ENCODE measurements at places on chromosomes 5 and 9.

- H3K27ac ChIP-seq, result no peak overlapping the region
- no peak overlapping the region for H3K4me3 ChIP-seq
- H3K36me3 ChIP-seq, result no peaks in the 10 kb centered on the region
- H3K27me3 ChIP-seq, result no peaks in the 10 kb centered on the region
Measured at GRCh38 chr9:74035786-74036185, 461.3 kb upstream of the RORB start.

- H3K27me3 ChIP-seq, result no peaks in the 10 kb centered on the region
- no peak overlapping the region for H3K27ac ChIP-seq
- H3K36me3 ChIP-seq, result no peaks in the 10 kb centered on the region
- no peak for DNase-seq
Measured at GRCh38 chr9:71897577-71897976, 13.4 kb downstream of the ABHD17B start.

DNA sequence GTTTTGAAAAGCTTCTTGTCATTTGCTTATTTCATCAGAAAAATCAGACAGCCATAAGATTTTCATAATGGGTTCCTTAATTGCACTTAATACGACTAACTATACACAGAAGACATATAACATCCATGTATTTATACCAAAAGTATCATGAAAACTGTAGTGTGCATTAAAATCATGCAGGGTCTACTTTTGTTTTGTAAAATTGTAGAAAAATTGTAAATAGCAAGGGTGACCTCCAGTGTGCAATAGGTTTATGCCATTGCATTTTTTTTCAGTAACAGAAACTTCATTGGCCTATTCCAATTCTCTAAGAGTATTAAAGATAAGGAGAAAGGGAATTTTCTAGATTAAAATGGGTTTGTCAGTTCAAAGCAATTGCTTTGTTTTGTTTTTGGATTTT is 307.6 kb downstream of the KIAA0825 start:
- H3K36me3 ChIP-seq, result no peaks in the 10 kb centered on the region
- H3K27ac ChIP-seq, result no peak overlapping the region
- H3K4me1 ChIP-seq, result peaks cover 17% of the 10 kb centered on the region
- no peak for DNase-seq
- no peaks in the 10 kb centered on the region for H3K27me3 ChIP-seq

DNA sequence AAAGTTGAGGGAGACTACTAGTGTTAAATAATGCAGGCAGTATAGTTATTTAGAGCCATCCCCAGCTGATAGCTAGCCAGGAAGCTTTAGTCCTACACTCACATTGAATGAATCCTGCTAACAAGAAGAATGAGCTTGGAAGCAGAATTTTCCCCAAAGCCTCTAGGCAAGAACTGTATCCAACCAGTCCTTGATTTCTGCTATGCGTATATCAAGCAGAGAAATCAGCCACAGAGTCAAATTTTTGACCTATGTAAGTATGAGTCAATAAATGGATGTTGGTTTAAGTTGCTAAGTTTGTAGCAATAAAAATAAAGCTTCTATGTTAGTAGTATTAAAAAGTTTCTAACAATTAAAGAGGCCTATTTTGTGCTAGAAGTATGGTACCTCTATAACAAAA is 672.1 kb upstream of the CHD1 start:
- H3K4me1 ChIP-seq, result no peaks in the 10 kb centered on the region
- DNase-seq, result peak; percentile 55
- H3K27ac ChIP-seq, result no peak overlapping the region
- H3K36me3 ChIP-seq, result no peaks in the 10 kb centered on the region
- H3K4me3 ChIP-seq, result no peak overlapping the region
- H3K27me3 ChIP-seq, result no peaks in the 10 kb centered on the region

DNA sequence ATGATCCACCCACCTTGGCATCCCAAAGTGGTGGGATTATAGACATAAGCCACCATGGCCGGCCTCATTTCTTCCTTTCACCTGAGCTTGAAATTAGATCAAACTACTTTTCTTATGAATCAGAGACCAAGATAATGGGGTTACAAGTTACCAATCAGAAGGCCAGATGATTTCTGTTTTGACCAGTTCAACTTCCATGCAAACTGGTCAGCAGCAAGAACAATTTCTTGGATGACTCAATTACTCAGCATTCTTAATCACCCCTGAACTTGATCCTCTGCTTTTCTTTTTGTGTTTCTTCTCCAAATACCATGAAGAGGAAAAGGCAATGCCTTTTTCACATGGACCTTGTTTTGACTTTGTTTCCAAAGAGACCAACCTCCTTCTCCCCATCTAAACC is 10.0 kb upstream of the PLIN2 start:
- H3K36me3 ChIP-seq, result no peaks in the 10 kb centered on the region
- H3K4me1 ChIP-seq, result peaks cover 5% of the 10 kb centered on the region
- no peaks in the 10 kb centered on the region for H3K27me3 ChIP-seq
- H3K27ac ChIP-seq, result no peak overlapping the region

DNA sequence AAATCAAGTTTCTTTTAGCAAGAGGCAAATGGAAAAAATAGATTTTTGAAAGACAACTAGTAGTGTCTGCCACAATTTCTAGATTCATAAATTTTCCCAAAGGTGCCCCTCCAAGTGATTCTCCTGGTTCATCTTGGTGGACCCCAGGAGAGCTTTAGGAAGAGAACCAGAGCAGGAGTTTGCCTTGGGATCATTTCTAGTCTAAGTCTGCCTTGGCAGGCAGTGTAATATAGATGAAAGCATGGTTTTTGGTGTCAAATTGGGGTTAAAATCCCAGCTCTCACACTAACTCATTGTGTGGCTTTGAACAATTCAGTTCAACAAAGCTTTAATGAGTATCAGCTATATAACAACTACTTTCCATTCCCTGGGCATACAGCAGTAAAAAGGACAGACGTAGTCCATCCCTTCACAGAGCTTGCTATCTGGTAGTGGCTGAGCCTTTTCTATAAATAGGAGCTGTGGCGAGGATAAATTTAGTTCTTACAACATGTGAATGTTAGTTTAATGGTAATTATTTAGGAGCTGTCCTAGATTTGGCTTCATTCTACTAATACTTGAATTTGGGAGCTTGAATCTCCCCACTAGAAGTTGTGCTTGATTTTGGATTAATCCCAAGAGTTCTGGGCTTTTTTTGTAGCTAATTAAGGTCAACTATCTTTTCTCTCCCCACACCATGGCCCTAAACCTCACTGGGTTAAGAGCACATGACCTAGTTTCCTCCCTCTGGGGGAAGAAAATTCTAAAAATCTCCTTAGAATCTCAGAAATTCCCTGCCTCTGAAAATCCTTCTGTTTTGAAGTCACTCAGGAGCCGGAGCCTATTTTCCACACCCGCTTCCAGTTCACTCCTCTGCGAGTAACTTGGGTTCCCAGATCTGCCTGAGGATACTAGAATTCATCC is 197.8 kb downstream of the PCSK1 start:
- no peak overlapping the region for H3K4me3 ChIP-seq
- no peaks in the 10 kb centered on the region for H3K27me3 ChIP-seq
- H3K36me3 ChIP-seq, result no peaks in the 10 kb centered on the region
- no peak overlapping the region for H3K27ac ChIP-seq
- no peak for DNase-seq

DNA sequence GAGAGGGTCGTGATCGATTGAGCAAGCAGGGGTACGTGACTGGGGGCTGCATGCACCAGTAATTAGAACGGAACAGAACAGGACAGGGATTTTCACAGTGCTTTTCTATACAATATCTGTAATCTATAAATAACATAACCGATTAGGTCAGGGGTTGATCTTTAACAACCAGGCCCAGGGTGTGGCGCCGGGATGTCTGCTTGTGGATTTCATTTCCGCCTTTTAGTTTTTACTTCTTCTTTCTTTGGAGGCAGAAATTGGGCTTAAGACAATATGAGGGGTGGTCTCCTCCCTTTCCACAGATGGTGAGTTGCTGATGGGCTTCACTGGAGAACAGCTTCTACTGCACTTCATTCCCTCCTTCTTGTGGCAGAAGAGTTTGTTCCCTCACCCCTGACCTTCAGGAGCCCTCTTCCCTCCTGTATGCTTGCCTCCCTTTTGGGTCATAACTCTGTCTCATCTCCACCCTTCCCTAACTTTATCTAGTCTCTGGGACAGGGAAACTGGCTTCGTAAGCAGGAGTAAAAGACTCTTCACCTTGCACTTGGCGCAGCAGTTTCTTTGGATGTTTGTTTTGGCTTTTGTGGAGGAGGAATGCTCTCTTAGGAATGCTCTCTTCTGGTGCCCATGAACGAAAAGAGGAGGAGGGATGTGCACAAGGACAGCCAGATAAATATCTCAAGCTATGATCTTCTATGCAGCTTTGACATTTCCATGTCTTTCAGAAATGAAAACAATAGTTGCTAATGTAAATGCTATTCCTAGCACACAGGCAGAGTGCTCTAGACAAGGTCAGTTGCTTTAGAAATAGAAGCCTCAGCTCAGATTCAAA is 139.8 kb upstream of the RPS23 start:
- H3K27me3 ChIP-seq, result no peaks in the 10 kb centered on the region
- H3K4me1 ChIP-seq, result peaks cover 39% of the 10 kb centered on the region
- H3K27ac ChIP-seq, result no peak overlapping the region
- DNase-seq, result no peak
- H3K4me3 ChIP-seq, result no peak overlapping the region
- H3K36me3 ChIP-seq, result no peaks in the 10 kb centered on the region

DNA sequence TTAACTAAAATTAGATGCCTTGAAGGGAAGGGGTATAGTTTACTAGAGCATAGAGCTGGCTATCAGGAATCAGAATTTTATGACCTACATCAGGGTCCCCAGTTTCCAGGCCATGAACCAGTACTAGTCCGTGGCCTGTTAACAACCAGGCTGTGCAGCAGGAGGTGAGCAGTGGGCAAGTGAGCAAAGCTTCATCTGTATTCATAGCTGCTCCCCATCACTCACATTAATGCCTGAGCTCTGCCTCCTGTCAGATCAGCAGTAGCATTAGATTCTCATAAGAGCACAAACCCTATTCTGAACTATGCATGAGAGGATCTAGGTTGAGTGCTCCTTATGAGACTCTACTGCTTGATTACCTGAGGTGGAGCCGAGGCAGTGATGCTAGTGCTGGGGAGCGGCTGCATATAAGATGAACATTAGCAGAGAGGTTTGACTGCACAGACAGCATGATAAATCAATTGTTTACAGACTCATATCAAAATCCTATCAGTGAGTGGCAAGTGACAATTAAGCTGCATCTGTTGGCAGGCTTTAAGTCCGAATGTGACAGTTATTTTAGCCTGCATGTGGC is 44.6 kb downstream of the TAF11L14 start:
- DNase-seq, result no peak
- no peaks in the 10 kb centered on the region for H3K36me3 ChIP-seq
- H3K4me1 ChIP-seq, result peaks cover 15% of the 10 kb centered on the region
- no peaks in the 10 kb centered on the region for H3K27me3 ChIP-seq
- no peak overlapping the region for H3K27ac ChIP-seq
- no peak overlapping the region for H3K4me3 ChIP-seq

DNA sequence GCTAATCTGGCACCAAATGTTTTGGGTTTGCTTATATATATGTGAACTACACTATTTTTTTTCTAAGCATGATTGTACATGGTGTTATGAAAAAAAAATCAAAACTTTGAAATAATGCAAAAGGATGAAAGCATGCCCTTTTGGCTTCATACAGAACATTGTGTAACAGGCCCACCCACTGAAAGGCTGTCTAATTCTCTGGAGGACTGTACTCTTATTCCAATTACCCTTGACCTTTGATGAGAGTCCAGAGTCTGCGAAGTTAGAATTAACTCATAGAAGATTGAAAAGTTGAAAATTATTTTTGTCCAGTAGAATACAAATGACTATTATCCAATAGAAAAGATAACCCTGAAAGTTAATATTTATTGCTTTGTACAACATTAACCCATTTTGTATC is 117.4 kb downstream of the ADAMTS12 start:
- H3K4me3 ChIP-seq, result no peak overlapping the region
- no peak for DNase-seq
- no peaks in the 10 kb centered on the region for H3K36me3 ChIP-seq
- H3K27me3 ChIP-seq, result no peaks in the 10 kb centered on the region

- no peak for DNase-seq
Measured at GRCh38 chr9:137761032-137761431, 116.5 kb upstream of the CACNA1B start.

- H3K27ac ChIP-seq, result no peak overlapping the region
- no peaks in the 10 kb centered on the region for H3K27me3 ChIP-seq
- no peak overlapping the region for H3K4me3 ChIP-seq
- peaks cover 28% of the 10 kb centered on the region for H3K36me3 ChIP-seq
- H3K4me1 ChIP-seq, result peaks cover 33% of the 10 kb centered on the region
- no peak for DNase-seq
Measured at GRCh38 chr9:120390637-120391190, 189.3 kb downstream of the CDK5RAP2 start.

DNA sequence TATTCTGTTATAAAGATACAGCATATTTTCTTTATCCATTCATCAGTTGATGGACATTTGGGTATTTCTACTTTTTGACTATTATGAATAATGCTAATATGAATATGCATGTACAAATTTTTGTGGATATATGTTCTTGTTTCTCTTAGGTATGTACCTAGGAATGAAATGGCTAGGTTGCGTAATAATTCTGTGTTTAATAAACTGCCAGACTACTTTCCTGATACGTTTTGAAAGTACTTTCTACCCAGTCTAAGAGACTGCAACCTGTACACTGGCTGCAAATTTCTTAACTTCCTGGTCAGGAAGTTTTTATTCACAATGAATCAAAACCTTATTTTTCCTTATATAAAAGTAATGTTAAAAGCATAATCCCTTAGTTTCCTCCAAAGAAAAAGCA is 93.9 kb upstream of the STARD4 start:
- no peaks in the 10 kb centered on the region for H3K4me1 ChIP-seq
- H3K4me3 ChIP-seq, result no peak overlapping the region
- H3K27me3 ChIP-seq, result no peaks in the 10 kb centered on the region
- no peak for DNase-seq

DNA sequence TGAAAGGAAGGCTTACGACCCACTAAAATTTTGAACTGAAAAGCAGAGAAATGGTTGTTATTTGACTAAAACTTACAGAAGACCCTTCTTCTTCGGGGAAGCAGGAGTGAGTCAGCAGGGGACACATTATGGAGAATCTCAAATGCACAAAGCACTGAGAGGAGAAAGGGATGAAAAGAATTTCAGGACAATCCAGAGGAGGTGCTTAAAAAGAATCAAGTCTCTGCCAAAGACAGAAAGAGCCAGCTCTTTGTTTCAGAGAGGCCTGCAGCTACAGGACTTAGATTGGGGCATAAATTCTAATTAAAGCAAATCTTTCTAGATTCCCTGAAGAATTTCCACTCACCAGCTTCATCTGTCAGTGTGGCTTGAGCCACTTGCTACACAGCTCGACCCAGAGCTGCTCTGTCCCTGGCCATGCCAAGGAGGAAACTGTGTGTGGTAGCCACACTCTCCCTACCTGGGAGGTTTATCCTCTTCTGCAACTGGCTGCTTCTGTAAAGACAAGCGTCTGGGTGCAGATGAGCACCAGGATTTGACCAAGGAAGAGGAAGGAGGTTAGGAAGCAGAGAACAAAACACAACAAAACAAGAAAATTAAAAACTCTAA is 89.9 kb downstream of the SEMA5A start:
- no peak overlapping the region for H3K27ac ChIP-seq
- H3K4me3 ChIP-seq, result no peak overlapping the region
- no peaks in the 10 kb centered on the region for H3K27me3 ChIP-seq
- DNase-seq, result no peak
- no peaks in the 10 kb centered on the region for H3K36me3 ChIP-seq

GRCh38 chr5:17339841-17340240 is 122.4 kb downstream of the BASP1 start:
- DNase-seq, result no peak
- H3K4me3 ChIP-seq, result no peak overlapping the region
- no peaks in the 10 kb centered on the region for H3K36me3 ChIP-seq
- no peak overlapping the region for H3K27ac ChIP-seq

- H3K4me3 ChIP-seq, result no peak overlapping the region
- DNase-seq, result peak; percentile 78
- H3K36me3 ChIP-seq, result no peaks in the 10 kb centered on the region
- no peaks in the 10 kb centered on the region for H3K27me3 ChIP-seq
Measured at GRCh38 chr5:123819833-123820232, 307.9 kb downstream of the CSNK1G3 start.
